ENCODE measurements at places on chromosomes 2 and 18.

DNA sequence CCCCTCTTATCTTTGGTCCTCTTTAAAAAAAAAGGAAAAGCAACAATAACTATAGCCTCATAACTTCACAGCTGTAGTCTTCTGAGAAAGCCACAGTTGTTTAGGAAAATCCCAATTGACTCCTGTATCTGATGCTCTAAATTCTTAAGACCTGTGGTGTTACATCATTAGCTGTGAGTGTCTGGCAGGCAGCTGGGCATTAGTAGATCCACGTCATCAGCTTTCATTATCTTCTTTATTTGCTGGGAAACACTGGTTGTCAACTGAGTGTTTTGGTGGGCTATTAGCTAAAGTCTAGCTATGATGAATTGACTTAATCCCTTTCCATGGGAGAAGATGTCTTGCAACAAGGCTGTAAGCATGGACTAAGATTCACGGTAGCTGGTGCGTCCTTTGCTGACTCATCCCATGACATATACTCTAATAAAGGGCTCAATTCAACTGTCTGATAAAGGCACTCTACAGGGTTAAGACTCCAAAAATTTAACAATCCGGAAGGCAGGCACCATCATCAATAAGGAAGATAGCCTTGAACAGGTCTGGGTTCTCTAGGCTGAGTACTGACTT is 517.2 kb downstream of the PLCL1 start:
- DNase-seq = no peak

DNA sequence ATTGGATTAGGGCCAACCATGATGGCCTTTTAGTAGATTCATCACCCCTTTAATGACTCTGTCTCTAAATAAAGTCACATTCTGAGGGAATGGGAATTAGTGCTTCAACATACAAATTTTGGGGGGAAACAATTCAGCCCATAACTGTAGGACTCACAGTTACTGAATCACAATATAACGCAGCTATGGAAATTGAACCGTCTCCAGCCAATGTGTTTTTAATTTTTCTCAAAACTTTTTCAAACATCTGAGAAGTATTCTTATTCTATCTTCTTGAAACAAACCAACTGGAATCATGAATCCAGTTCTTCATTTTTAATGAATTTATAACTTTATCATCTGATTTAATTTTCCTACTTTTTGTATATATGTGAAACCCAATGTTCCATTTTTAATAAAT is 373.1 kb upstream of the SYT4 start:
- no peak for DNase-seq

DNA sequence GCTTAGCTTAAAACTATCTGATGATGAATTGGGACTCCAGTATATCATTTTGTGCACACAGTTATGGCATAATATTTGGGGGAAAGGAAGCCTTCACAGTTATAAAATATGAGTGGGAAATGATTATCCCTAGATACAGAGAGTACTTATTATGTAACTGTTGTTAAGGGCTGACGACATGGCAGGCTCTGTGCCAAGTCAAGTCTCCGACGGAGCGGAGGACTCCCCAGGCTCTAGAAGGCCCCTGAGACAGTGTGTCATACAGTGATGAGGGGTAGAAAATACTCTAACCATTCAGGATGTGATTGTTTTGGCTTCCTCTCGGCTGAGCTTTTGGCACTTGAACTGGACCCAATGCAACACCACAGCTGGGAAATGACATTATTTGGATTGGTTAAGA is 211.8 kb downstream of the SLC8A1 start:
- DNase-seq = no peak

DNA sequence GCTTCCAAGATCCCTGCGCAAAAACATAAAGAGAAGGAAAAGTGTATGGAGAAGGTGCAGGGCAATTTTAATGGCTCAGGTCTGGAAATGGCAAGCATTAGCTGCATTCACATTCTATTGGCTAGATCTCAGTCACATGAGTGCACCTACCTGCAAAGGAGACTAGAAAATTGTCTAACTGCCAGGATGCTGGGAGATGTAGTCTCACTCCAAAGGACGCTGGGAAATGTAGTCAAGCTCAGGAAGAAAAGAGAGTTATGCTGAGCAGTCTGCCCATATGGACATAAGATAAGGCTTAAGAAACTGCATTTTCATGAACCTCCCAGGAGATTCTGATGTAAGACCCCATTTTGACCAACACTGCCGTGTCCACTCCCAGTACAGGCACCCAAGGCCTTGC is 9.5 kb upstream of the KLHL29 start:
- no peak for DNase-seq

- DNase-seq = no peak
Observed at GRCh38 chr2:180664507-180664906, 315.9 kb upstream of the UBE2E3 start.

DNA sequence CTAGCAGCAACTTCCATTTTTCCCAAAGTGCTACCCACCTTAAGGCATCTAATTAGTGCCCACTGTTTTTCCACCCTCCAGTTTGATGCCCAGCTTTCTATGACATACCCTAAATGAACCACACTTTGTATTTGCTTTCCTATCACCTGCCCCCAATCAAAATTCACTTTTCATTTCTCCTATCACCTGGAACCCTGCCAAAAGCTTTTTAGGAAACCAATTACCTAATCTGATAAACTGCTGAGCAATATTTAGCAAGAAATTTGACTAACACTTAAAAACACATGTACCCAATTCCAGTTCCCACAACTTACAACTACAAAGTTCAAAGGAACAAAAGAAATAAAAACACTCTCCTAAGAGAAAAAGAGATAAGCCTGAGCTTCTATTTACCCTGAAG is 71.7 kb downstream of the IKZF2 start:
- DNase-seq = no peak

GRCh38 chr18:61856678-61857077 is 36.1 kb downstream of the RNF152 start:
- DNase-seq = no peak

- DNase-seq = no peak
Observed at GRCh38 chr2:152120430-152120829, 21.6 kb upstream of the CACNB4 start.

DNA sequence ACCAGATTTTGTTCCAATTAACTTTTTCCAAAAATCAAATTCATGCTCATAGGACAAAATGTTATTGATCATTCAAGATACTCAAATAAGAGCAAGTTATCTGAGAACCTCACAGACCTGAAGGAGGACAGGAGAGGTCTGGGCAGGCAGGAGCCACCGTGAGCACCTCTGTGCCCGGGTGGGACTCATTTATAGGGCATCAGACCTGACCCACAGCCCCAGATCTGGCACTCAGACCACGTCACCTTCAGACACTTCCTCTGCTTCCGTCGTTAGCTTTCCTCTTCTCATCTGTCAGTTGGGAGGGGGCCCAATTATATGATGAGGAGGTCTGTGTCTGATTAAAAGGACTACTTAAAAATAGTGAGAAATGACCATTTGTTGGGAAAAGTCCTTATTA is 169.4 kb downstream of the EIPR1 start:
- no peak for DNase-seq

DNA sequence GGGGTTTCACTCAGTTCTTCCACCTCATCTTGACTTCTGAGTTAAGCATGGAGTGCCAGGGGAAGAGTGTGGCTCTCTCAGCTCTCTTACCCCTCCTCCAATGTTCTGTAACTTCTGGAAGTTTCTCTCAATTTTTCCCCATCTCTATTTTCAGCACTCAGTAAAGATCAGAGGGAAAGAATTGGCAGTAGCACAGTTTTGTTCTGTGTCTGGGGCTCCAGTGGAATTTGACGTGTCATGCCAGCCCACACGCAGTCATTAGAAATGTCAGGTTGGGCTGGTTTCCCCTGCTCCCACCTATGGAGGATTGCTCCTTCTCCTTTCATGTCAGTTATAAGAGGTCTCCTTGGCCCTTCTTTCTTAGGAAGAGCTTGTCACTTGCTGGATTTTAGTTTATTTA is 104.6 kb upstream of the COL3A1 start:
- DNase-seq = no peak

GRCh38 chr2:239498981-239499634 is 98.3 kb upstream of the HDAC4 start:
- no peak for DNase-seq

DNA sequence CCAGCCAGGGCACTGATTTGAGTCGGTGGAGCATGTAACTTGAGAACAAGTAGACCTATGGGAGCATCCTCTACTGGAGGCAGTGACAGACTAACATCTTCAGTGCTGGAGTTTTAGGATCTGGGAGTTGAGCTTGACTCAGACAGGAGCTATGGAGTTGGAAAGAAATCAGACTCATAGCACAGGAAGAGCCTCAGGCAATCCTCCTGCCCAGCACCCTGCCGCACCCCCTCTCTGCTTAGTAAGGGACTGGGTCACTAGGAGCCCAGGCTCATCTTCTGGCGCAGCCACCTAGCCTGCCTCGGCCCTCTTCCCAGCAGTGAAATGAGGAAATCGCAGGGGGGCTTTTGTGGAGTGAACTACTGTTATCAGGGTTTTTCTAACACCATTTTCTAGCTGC is 3.6 kb downstream of the ARID5A start:
- no peak for DNase-seq

GRCh38 chr2:237556773-237557632 is 9.4 kb upstream of the PRLH start:
- no peak for DNase-seq

DNA sequence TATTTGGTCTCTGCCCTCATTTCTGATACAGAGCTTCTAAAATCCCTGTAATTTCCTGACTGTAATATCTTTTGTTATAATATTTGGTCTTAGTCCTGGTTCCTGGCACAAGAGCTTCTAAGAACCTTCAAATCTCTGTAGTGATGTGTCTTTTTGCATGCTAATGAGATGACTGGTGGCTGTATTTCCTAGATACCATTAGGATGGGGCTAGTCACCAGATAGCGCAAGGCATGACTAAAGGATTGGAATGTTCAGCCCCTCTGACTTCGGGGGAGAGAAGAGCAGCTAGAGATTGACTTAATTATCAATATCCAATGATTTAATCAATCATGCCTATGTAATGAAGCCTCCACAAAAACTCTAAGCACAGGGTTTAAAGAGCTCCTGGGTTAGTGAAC is 620.8 kb upstream of the ACVR2A start:
- no peak for DNase-seq

DNA sequence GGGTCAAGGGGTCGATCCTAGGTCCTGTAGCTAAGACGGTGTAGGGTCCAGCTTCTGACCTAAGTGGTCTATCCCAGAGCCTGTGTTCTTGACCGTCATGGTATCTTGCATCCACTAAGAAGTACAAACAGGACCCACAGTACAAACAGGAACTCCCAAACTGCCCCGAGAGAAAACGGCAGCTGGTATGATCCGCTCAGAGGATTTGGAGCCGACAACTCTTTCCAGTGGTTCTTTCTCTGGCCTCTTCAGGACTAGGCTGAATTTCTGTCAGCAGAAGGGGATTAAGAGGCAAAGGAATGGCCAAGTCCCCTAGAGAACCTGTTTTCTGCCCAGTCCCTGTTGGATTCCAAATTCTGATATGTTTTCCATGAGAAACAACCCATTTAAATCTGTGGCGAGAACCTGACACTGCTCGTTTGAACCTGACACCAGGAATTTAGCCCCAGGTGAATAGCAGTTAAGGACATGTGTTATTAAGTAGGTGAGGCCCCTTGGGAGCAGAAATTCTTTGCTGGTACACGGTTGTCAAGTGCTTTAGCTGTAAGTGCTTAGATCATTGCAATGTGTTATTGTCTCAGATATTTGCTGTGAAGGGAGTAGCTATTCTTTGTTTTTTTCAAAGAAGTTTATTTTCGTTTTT is 50.5 kb upstream of the TXNDC2 start:
- no peak for DNase-seq

- no peak for DNase-seq
Observed at GRCh38 chr2:18156002-18156401, 277.5 kb downstream of the KCNS3 start.
